ENCODE measurements at places on chromosomes 1 and 21.
A peak's percentile ranks its signal among the peaks of the same experiment; 100 is the strongest.

DNA sequence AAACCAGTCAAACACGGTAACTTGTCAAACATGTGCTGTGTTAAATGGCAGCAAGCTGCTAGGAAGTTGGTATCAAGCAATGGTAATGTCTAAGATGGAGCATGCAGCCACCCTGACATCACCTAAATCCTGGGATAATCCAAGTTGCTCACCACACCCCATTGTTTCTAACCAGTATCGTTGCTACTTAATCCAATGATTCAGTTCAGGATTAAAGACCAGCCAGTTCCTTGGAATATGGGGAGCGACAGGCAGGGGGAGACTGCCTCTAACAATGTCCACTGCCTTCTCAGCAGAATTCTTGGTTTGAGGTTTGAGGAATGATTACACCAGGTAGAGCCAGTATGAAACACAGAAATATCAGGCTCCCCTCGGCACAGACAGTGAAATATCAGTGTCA lies 122.1 kb upstream of the IFFO2 start:
- DNase-seq: no peak

GRCh38 chr1:215566556-215567490 lies at the start of gene KCTD3:
KCTD3 (plus strand) TSS chr1:215567304; CDS start chr1:215567686, 382 bp downstream.
- peak; percentile 25 for DNase-seq

GRCh38 chr1:84939761-84940160 lies 46.8 kb upstream of the LPAR3 start:
- no peak for DNase-seq

DNA sequence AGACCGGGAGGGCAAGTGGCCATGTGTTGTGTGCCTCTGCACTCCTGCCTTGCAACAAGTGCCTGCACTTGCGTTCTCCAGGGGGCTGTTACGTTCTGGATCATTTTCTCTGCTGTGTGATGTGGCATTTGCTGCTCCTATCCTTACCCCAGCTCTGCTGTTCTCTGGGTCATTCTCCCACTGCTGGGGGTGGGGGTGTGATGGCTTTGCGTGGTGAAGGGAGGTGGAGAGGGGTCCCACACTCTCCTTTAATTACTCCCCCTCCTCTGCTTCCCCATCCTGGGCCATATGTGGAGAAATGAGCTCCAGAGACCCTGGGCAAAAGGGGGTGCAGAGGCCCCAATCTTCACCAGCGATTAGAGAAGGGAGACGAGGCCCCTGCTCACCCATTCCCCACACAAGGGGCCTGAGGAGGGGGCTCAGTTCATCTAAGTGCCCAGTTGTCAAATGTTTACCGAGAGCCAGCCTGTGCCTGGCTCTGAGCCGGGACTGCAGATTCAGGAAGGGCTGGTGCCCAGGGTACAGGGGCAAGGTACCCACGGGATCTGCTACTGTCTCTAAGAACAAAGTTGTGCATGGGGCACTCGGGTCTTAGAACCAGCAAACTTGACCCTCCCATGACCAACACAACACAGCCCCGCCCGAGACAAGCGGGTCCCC lies 355.4 kb downstream of the PTPRU start:
- DNase-seq: no peak

- DNase-seq: no peak
Measured at GRCh38 chr1:36224537-36225282, 467 bp downstream of the THRAP3 start.

DNA sequence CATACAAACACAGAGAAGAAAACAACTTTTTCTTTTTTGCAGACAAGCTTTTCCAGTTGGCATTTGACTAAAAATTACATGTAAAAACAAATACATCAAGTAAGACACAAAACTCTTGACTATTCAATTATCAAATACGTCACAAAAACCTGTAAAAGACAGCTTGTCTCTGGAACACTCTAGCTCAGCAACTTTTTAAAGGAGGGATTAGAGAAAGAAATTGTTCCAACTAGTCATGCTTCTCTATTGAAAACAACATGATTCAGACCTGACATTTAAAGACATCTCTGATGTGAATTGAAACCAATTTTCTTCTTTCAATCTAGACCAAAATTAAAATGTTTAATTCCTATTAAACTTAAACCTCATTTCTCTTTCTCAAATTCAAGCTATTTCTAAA lies 30.3 kb downstream of the SMYD3 start:
- no peak for DNase-seq

- DNase-seq: peak; percentile 66
Measured at GRCh38 chr1:24952413-24952841, 22.4 kb upstream of the RUNX3 start.

GRCh38 chr1:231279683-231280082 lies 38.7 kb downstream of the GNPAT start:
- DNase-seq: no peak

GRCh38 chr1:89499320-89499719 lies 25.3 kb upstream of the LRRC8B start:
- DNase-seq: no peak

GRCh38 chr1:16077406-16078245 lies 4.2 kb upstream of the FAM131C start:
- no peak for DNase-seq

DNA sequence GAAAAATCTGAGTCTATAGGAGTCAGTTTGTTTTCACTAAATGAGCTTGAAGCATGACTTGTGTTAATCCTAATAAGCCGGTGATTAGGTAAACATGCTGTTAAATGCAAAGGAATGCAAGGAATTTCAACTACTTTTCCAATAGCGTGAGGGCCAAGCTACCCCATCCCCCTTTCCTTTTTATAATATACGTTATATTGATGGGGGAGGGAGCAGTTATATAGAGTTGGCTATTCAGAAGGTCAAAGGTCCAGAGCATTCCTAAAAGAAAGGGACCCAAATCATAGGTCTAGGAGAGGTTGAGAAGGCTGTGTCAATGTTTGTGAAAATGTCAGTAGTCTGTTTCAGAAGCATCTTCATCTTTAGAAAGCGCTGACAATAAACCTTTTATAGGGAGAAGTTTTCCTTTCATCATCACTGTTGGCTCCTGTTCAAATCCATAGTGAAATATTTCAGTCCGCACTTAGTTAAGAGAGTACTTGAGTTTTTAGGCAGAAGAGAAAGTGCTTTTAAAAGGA lies 3.8 kb downstream of the CCN1 start:
- DNase-seq: no peak

DNA sequence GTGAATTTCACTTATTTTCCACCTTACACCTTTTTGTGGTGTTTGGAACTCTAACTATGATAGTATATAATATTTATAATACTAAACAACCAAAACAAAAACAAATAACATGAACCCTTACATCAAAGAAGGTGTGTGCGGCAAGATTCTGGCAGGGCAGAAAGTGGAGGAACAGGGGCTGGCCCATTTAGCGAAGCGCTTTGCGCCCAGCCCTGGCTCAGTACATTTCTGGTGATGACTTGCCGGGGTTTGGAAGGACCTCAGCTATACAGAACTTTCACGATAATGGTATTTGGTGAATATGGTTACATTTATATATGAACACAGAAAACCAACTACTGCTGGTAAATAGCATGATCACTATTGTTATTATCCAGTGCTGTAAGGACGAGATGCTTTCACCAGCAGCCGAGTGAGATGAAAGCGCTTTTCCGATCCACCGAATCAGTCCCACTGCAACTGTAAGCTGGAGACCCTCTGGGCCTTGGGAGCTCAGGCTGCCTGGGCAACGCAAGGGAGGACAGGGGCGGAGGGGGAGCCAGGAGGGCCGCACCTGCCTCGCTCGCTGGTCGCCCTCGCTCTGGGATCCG lies 63.9 kb downstream of the CD247 start:
- DNase-seq: no peak
